Natural killer cell treated with Interleukin-12 subunit alpha and Interleukin-12 subunit beta and Interleukin-15 and Interleukin-18, amount 100 ng/mL, for 72 hours (primary cell): ENCODE measurements at places on chromosomes 3 and 15. TPM values are rescaled to one million over a fixed set of nuclear protein-coding genes. Genes with fewer than 3 reads are reported as not detected.

SPPL2A gene
- 121 TPM for total RNA-seq

DNA sequence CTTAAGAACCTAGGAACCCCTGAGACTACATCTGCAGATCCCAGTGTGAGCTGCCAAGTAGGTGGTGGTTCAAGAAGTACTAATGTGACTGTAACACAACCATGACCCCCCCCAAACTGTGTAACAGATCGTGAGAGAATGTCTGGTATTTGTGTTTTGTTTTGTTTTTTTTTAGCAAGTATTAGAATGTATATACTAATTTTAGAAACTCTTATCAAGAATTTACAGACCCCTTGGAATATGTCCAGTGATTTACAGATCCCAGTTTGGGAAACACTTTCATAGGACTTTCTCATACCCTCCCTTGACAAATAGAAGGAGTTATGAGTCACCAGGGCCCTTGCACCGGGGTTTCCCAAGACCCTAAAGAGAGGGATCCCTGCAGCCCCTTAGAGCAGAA, 79.8 kb downstream of the SEMA5B start:
- peaks cover 23% of the 10 kb centered on the region for H3K27me3 ChIP-seq
- no peak for DNase-seq
- H3K36me3 ChIP-seq = no peaks in the 10 kb centered on the region
- peaks cover 8% of the 10 kb centered on the region for H3K4me1 ChIP-seq

- H3K27ac ChIP-seq = no peak overlapping the region
- no peak for DNase-seq
- H3K27me3 ChIP-seq = no peaks in the 10 kb centered on the region
- H3K4me3 ChIP-seq = no peak overlapping the region
Measured at GRCh38 chr3:83092521-83093221, 1331.2 kb upstream of the GBE1 start.

DNA sequence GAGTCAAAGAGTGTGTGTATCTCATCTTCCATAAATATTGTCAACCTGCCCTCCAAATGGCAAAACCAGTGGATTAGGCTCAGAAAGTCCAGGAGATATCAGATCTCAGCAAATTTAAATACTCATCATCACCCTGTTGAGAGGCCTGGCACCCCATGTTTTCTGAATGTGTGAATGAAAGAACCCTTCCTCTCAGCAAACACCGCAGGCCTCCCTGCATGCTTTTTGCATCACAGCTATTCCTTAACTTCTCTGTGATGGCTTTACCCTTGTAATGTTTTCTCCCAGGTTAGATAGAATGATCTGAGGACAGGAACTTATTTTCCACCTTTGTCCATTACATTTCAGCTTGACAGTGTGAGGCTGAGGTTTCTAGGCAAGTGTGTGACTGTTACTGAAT, 43.6 kb upstream of the NMNAT3 start:
- H3K4me3 ChIP-seq = no peak overlapping the region
- H3K27me3 ChIP-seq = peaks cover 17% of the 10 kb centered on the region
- no peaks in the 10 kb centered on the region for H3K36me3 ChIP-seq

- H3K27me3 ChIP-seq = no peaks in the 10 kb centered on the region
- H3K36me3 ChIP-seq = no peaks in the 10 kb centered on the region
- H3K4me1 ChIP-seq = no peaks in the 10 kb centered on the region
- no peak overlapping the region for H3K27ac ChIP-seq
- H3K4me3 ChIP-seq = no peak overlapping the region
- no peak for DNase-seq
Measured at GRCh38 chr3:74537164-74537563, 77.3 kb downstream of the CNTN3 start.
